ENCODE measurements at places on chromosomes 13 and 19.

DNA sequence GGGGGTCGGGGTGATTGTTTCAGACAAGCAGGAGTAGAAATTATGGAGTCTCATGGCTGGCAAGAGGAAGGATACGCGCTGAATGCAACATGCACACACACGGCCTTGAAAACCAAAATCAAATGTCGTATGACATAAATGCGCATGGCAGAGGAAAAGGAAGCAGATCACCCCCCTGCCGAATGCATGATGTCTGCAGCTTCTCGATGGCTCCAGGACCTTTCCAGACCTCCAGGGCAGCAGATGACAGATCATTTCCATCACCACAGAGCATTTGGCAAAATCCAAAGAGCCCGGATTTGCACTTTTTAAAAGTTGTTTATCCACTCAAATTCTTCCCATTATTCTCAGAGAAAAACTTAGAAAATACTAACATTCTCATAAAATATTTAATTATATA, 211.7 kb downstream of the NHLRC3 start:
- DNase-seq: no peak

DNA sequence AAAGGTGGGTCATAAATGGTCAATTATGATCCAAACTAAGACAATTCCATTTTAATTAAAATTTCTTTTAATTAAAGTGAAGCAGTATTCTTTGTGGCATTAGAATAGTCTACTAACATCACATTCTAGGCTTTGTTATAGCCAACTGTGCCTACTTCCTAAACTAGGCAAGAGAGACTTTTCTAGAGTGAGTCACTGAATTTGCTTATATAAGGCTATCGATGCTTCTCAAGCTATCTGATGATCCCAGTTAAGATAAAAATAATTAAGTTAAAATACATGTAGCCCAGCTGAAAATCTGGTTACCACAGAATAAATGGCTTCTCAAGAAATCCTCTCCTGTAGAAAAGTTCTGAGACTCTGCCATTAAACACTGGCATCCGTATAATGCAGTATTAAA, 12.5 kb downstream of the ANKRD10 start:
- no peak for DNase-seq

GRCh38 chr19:17302391-17303166, 646 bp downstream of the ABHD8 start:
- DNase-seq: peak; percentile 18

GRCh38 chr19:29378543-29379080, 147.2 kb upstream of the VSTM2B start:
- peak; percentile 7 for DNase-seq

- DNase-seq: no peak
Observed at GRCh38 chr13:110463871-110464510, 97.5 kb downstream of the RAB20 start.

- no peak for DNase-seq
Observed at GRCh38 chr13:26653310-26653709, 95.8 kb downstream of the WASF3 start.

DNA sequence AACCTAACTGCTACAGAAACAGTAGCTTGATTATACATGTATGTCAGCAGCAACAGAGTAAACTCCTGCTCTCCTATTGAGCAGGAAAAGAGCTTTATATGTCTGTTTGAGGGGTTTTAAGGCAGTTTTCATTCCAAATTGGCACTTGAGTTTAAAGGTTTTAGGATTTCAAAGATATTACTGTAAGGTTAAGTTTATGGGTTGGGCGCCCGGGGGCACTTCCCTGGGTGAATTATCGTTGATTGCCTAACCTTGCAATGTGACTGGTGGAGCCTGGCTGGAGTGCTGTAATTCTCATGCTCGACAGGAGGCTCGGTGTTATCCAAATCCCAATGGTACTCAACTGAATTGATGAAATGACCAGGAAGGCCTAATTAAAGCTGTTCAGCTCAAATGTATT, 1586.1 kb downstream of the OLFM4 start:
- DNase-seq: no peak

GRCh38 chr19:50949861-50950260, 3.0 kb downstream of the KLK5 start:
- no peak for DNase-seq

DNA sequence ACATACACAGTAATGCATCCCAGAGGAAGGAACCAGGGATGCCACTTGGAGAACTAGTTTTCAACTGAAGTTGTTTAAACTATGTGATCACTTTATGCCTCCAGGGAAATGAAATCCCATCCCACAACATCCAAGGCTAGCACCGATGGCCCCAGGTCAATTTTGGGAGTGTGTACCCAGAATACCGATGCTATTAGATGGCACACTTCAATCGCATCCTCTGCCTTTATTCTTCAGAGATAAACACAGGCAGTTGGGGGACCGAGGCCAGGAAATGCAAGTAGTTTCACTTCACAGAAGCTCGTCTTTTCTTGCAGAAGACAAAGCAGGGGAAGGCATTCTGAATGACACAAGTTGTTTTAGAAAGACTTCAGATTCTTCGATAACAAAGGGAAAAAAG, 13.8 kb downstream of the STK24 start:
- DNase-seq: no peak

DNA sequence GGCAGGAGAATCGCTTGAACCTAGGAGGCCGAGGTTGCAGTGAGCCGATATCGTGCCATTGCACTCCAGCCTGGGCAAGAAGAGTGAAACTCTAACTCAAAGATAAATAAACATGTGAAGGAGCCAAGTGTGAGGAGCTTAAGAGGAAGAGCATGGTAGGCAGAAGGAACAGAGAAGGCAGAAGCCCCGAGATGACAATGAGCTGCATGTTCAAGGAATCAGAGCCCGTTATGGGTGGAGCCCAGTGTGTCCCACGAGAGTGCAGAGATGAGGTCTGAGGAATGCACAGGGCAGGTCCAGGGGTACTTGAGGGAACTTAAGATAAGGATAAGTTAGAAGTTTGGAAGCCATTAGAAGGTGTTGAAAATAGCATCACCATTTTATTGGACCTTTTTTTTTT, 716 bp downstream of the FPR2 start:
- no peak for DNase-seq

GRCh38 chr19:29696565-29696846, 18.6 kb downstream of the C19orf12 start:
- DNase-seq: no peak

DNA sequence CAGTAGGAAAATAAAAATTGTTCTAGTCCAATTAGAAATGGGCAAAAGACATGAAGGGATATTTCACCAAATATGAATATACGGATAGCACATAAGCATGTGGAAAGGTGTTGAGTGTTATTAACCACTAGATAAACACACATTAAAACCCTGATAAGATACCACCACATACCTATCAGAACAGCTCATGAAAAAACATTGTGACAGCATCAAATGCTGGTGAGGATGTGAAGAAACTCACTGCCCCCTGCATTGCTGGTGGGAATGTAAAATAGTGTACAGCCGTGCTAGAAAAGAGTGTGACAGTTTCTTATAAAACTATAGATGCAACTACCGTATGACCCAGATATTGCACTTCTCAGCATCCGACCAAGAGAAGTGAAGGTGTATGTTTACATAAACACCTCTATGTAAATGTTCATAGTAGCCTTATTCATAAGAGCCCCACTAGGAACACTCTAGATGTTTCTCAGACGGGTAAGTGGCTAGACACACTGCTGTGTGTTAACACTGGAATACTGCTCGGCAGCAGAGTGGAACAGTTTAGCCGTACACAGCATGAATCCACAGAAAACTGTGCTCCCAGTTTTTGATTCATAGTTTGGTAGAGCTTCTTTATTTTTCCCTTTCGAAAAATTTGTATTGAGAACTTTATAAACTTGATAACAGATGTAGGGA, 321.1 kb downstream of the MYO16 start:
- no peak for DNase-seq

DNA sequence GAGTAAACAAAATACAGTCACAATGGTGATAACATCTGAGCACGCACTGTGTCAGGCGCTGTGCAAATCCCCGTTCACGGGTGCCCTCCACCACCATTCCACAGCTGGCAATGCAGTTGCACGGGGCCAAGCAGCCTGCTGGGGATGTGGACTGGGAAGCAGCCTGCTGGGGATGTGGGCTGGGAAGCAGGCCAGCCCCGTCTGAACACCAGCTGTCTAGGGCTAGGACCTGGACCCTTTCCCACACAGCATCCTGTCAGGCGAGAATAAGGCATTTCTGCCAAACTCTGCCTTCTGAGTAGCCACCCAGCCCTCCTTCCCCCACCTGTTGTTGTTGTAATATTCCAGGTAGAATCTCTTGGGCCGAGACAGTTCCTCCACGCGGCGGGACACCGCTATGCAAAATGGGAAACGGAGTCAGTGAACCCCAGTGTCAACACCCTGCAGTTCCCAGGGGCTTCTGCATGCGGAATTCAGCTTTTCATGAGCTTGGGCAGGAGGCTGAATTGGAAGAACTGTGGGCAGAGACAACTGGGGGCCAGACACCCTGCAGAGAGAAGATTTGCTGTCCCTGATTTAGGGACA, 27.8 kb upstream of the MIER2 start:
- no peak for DNase-seq

DNA sequence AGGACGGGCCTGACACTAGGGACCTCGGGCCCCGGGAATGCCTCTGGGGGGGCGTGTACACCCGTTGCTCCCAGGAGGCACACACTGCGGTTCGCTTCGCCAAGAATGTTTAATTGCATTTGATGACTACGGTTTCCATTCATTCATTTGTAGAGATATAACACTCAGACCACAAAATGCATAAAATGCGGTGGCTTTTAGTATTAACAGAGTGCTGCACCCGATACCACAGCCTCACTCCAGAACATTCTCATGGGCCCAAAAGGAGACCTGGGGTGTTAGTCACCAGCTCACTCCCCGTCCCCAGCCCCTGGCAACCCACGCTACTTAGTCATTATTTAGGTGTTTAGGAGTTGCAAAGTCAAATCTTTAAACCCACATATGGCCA, 21.8 kb downstream of the HCN2 start:
- DNase-seq: no peak

GRCh38 chr19:5857203-5858081, 6.2 kb upstream of the FUT3 start:
- DNase-seq: no peak

GRCh38 chr13:42984691-42985090, 7.3 kb downstream of the EPSTI1 start:
- DNase-seq: no peak

- DNase-seq: no peak
Observed at GRCh38 chr19:7063764-7064418, 5.4 kb upstream of the MBD3L3 start.

- DNase-seq: no peak
Observed at GRCh38 chr13:102251817-102252216, 150.0 kb downstream of the FGF14 start.

DNA sequence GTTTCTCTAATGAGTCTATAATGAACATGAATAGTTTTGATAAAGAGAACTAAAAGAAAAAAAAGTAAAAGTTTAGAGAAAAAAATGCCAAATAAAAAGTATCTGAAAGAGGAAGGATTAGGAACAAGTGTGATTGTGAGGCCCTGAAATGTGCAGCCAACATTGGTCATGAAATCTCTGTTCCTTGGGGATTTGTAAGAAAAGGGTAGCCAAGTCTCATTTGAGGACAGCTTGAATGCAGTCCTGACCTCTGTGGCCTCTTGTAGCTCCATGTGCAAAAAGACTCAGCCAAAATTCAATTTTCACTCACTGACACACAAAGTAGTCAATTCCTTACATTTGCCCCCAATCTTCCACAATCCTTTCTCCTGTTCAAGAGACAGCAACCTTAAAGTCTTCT, 167.9 kb downstream of the KLF12 start:
- no peak for DNase-seq

DNA sequence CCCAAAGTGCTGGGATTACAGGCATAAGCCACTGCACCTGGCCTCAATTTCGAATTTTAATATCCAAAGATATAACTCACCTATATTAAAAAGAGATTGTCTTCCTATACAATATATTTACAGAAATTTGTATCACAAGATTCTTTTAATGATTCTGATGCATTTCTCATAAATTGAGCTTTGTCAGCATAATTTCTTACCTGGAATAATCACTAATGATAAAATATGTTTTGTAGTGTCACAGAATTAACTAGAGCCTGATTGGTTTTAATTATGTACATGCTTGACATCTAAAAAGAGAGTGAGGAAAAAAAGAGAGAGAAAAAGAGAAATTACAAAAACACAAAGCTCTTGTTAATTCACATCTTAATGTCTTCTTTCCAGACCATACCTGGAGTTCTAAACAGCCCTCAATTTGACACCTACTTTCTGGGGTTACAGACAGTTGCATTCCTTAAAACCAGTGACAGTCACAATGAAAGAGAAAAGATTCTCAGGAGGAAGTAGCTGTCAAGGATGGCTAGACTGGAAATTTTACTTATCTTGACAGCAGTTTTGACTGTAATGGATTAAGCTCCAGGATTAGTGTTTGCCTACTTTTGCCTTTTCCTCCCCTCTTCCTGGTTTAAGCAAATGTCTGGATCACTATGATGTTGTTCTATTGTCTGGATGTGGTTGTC, 214.4 kb downstream of the SPRY2 start:
- no peak for DNase-seq

GRCh38 chr13:35164324-35164932, 222.4 kb downstream of the NBEA start:
- DNase-seq: no peak

DNA sequence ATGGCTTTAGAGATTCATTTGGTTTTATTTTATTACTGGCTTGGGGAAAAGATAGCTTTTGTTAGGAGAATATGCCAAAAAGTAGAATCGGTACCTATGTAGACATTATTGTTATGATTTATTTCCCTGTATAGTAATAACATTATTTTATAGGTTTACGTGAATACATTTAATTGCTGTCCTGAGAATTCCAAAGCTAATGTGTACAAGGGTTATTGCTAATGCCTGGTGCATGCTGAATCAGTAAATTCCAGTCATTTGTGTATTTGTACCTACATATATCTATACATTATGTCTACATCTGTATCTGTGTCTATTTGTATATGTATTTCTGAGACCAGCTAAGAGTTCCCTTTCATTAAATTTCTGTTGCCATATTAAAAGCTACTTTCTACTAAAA, 550.9 kb downstream of the GPC6 start:
- no peak for DNase-seq

DNA sequence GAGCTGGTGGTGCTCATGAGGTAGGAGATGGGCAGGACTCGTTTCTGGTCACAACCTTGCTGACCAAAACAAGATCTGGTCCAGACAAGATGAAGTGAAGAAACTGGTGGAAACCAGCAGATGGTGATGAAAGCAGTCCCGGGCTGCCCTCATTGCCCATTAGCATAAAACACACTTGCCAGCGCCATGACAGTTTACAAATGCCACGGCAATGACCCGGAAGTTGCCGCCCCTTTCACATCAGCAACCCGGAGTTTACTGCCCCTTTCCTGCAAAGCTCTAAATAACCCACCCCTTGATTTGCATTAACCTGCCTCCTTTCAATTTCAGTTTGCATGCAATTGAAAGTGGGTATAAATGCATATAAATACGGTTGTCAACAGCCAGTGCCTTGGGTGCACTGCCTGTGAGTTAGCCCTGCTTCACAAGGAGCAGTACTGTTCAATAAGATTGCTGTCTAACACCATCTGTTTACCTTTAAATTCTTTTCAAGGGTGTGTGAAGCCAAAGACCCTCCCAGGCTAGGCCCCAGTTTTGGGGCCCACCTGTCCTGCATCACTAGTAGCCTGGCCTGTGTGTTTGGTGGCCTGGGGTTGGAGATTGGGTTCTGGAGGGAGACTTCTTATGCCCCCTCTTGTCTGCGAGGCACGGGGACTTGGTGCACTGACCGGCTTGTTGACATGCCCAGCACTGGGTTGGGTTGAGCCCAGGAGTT, 38.8 kb downstream of the CHST8 start:
- no peak for DNase-seq

All from 8988T (cell line).